GM12891 (cell line): ENCODE measurements at places on chromosomes 4 and X.

DNA sequence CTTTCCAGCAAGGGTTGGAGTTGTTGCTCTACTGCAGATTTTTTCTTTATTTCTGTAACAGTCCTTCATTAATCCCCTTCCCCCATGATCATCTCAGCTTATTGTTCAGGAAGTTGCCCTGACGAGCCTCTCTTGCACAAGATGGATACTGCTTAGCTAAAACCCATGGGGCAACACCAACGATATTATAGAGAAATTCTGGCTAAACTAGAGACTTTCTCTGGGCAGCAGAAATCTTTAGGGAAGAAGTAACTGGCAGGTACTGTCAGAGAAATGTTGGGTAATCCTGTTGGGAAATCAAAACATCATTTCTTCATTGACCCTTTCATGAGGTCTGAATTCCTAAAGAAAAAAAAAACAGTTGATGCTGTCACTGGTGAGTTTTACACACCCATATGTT, 921.3 kb downstream of the NLGN4X start:
- DNase-seq, result no peak

GRCh38 chr4:71081192-71081591, 87.7 kb downstream of the DCK start:
- no peak for DNase-seq

GRCh38 chr4:10944321-10944720, 259.8 kb upstream of the CLNK start:
- DNase-seq, result no peak

DNA sequence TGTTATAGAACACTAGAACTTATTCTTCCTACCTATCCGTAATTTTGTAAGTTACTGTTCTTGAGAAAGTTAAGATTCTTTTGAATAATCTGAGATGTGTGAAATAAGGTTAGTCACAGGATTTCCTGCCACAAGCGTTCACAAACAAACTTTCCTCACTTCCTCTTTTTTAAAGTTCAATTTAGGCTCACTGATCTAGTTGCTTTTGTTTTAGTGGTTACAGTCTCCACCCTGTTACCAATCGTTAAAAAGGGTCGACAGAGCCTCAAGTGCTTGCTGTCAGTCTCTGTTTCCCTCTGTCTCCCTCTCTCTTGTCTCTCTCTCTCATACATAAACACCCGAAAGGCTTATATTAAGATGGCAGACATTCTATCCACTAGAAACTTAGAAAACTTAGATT, 35.9 kb upstream of the STK26 start:
- DNase-seq, result no peak

GRCh38 chrX:118370921-118371624, 25.2 kb downstream of the WDR44 start:
- no peak for DNase-seq

GRCh38 chr4:142396279-142396678, 449.8 kb downstream of the INPP4B start:
- DNase-seq, result no peak

GRCh38 chr4:57191523-57192034, 81.4 kb upstream of the IGFBP7 start:
- no peak for DNase-seq

GRCh38 chr4:13464973-13465372, 19.2 kb downstream of the RAB28 start:
- no peak for DNase-seq

GRCh38 chr4:97548943-97549583, 594.2 kb downstream of the STPG2 start:
- no peak for DNase-seq

GRCh38 chrX:40244980-40245379, 147.2 kb upstream of the BCOR start:
- DNase-seq, result no peak

DNA sequence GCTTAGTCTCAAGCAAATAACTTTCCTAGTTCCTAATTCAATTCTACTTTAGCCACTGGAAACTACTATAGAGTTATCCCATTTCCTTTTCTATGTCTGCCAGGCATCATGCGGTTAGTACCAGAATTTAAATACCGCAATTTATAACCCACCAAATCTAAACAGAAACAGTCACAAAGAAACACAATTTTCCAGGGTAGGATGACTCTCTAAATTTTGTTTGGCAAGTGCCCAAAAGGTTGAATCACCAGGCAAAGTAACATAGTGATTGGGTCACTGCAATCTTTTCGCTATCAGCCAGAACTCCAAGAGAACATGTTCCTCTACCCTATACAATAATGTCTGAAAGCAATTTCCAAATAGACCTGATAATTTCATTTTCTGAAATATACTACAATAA, 240.2 kb upstream of the GRIA3 start:
- no peak for DNase-seq

- no peak for DNase-seq
Observed at GRCh38 chrX:63754136-63754859, 30.7 kb downstream of the ARHGEF9 start.
